ENCODE measurements at places on chromosomes 7 and 10.

DNA sequence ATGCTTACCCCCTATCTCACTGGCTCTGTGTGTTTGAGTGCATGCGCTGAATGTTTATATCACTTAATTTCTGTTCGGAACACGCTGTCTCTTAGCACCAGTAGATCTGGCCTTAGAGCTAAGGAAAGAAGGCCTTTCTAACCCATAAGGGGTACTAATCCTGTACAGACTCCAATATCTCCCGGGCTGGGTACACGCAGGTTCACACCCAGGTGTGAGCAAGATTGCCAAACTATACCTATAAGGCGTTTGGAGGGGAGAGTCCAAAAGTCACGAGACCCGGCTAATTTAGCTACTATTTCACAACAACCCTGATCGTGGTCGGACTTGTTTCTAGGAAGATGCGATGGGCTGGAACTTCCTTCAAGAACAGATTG lies 727 bp upstream of the PDSS1 start:
- no peak for DNase-seq

DNA sequence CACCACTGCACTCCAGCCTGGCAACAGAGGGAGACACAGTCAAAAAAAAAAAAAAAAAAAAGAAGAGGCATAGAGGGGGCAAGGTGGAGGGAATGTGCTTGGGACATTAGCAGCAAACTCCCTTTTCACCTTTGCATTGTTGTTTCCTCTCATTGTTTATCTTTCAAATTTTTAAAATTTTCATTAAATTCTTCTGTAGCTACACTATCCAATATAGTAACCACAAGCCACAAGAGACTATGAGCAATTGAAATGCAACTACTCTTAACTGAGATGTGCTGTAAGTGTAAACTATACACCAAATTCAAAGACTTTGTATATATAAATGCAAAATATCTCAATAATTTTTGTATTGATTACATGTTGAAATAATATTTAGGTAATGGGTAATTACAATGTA lies 43.4 kb downstream of the EBLN1 start:
- DNase-seq: no peak

- DNase-seq: no peak
Observed at GRCh38 chr10:101358706-101359300, 4.8 kb downstream of the BTRC start.

- DNase-seq: no peak
Observed at GRCh38 chr10:70668454-70668970, 3.8 kb upstream of the ADAMTS14 start.

DNA sequence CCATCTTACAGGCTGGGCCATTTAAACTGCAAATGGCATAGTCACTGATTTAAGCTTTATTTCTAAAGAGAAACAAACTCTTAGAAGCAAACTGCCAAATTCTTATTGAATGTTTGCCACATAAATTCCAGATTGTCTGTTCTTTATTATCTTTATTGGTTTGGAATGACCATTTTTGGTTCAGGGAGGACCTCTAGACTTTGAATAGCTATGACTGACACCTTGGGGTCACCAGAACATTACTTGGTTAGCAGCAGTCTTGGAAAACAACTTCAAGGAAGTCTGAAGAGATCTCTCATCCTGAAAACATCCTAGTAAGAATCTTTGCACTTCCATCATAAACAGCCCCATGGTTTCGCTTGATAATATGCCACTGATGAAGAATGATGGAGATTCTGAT lies 197.1 kb downstream of the SUGCT start:
- no peak for DNase-seq

DNA sequence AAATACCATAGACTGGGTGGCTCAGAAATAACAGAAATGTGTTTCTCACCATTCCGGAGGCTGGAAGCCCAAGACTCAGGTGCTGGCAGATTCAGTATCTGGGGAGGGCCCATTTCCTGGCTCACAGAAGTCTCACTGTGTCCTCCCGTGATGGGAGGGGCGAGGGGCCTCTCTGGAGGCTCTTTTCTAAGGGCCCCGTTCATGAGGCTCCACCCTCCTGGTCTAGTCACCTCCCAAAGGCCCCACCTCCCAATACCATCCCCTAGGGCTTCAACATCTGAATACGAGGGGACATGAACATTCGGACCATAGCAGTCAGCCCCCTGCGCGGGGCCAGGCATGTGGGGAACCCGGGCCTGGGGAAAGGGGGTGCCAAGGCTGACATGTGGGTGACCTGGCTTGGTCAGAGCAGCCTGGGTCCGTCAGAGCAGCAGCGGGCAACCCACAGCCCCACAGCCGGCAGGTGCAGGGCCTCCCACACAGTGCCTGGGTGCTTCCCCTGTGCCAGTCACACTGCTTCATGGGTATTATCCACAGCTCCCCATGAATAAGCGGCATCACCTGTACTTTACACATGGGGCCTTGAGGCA lies 13.3 kb upstream of the CNPY1 start:
- no peak for DNase-seq

Measured in stimulated activated CD8-positive, alpha-beta memory T cell treated with anti-CD3 and anti-CD28 coated beads, Interleukin-7, amount 100 ng/mL, for 1 hour (primary cell).